Neuronal stem cell (in vitro differentiated cells): ENCODE measurements at places on chromosomes 16 and 17.
A peak's percentile ranks its signal among the peaks of the same experiment; 100 is the strongest.

GRCh38 chr17:55303701-55304145 is 39.0 kb downstream of the HLF start:
- no peak for DNase-seq

GRCh38 chr17:56026915-56027314 is 126.4 kb upstream of the ANKFN1 start:
- no peak for DNase-seq

GRCh38 chr17:41082626-41083025 is 1.3 kb upstream of the KRTAP4-7 start:
- DNase-seq, result no peak

GRCh38 chr17:6439951-6440350 is 4.3 kb upstream of the PIMREG start:
- peak; percentile 67 for DNase-seq

- DNase-seq, result no peak
These were observed 507.8 kb upstream of the EEF2KMT start for GRCh38 chr16:5605404-5605803.

- DNase-seq, result no peak
These were observed 59.6 kb upstream of the ENPP7 start for GRCh38 chr17:79671085-79671694.

DNA sequence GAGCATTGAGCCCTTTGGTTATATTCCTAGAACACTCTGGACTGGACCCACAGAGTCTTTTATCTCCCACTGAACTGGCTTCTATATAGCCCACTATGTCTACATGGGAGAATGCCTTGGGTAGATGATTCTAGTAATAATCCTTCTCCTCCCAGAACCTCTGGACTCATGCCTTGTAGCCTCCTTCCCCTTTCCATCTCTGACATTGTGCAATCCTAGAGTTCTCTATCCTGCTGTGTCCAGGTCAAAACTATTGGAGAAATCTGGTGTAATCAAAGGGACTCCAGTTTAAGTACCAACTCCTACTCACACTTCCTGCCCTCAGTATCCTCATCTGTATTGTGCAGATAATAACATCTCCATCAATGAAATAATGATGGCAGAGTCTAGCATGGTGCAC is 9.1 kb downstream of the RCVRN start:
- no peak for DNase-seq

- no peak for DNase-seq
These were observed 4.2 kb downstream of the RNF40 start for GRCh38 chr16:30766206-30766932.
